ENCODE measurements at places on chromosomes 7 and 10. TPM values are rescaled to one million over a fixed set of nuclear protein-coding genes. Genes with fewer than 3 reads are reported as not detected.

DNA sequence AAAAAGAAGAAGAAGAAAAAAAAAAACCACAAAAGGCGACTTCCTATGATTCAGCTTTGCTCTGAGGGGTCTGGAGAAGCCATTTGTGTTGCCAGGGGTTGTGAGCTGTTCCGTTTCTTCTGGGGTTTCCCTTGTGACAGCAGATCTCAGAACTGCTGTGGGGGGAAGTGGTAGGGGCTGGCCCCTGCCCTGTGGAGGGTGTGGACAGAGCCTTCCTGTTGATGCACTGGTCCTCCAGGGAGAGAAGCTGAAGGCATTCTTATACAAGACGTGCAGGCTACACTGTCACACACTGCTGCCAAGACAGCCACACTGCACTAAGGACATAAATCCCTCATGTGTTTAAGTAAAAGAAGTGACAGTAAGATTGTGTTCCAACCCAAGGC is 17.3 kb upstream of the CSGALNACT2 start:
- H3K4me3 ChIP-seq: no peak overlapping the region
- no peak for DNase-seq
- H3K27ac ChIP-seq: no peak overlapping the region

DNA sequence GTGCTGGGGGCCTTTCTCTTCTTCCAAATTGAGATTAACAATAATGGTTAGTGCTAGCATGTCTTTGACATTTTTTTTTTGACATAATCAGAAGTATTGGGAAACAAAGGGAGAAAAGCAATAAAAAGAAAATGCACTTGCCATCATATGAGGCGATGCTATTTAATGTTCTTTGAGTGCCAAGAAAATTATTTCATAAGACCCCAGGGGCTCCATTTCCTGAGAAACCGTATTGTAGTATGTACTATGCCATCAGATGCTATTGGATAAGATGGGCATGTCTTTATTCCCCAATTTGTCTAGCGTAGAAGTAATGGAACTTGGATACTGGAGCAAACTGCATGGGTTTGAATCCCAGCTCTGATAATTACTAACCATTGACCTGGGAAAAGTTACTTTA is 408.9 kb downstream of the ADRA2A start:
- no peaks in the 10 kb centered on the region for H3K4me1 ChIP-seq
- no peak overlapping the region for H3K4me3 ChIP-seq
- H3K27me3 ChIP-seq: no peaks in the 10 kb centered on the region
- H3K27ac ChIP-seq: no peak overlapping the region
- no peaks in the 10 kb centered on the region for H3K36me3 ChIP-seq

ACBD7 gene
- not detected for total RNA-seq

DNA sequence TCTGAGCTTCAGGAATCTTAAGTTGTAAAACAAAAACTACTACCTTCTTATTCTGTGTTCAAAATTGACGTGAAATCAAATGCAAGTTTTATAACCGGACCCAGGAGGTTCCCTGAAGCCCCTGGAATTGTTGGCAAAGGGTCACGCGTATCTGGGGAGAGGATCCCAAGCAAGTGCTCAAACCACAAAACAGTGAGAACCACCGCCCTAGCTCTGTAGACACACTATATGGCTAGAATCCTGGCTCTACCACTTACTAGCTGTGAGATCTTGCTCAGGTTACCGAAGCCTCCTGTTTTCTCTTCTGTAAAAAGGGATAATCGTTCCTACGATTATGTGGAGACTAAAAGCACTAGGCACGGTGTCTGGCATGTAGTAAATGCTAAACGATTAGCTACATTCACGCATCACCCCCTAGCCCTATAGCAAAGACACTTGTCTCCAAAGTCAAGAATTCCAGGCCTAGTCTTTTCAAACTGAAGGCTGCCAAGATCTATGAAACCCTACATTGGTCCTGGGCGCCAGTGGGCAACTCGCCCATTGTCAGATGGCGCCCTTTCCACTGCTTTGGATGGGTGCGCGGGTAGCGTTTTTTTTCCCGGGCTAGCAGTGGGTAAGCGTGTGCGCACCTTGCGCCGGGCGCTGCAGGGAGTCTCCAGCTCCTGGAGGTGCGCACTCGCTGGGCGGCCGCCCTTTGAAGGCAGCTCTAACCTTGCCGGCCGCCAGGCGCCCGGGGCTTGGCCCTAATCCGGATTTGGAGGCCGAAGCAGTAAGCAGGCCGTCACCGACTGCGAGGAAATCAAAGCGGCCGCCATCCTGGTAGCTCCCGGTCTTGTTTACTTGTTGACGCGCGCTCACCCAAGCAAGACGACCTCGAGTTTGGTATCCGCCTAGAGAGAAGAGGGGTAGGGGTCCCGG is 11.6 kb upstream of the NKX2-3 start:
- H3K4me1 ChIP-seq: no peaks in the 10 kb centered on the region
- no peak overlapping the region for H3K4me3 ChIP-seq

DNA sequence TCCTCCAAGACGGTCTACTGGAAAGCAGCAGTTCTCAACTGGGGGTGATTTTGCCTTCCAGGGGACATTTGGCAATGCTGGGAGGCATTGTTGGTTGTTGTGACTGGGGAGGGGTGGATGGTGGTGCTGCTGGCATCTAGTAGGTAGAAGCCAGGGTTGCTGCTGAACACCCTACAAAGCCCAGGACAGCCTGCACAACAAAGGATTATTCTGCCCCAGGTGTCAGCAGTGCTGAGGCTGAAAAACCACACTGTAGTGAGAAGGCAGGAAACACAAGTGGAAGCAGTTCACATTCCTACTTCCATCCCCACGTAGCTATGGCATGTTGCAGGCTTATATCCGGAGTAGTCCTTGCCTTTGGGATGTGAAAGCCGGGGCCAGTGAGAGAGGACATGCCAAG is 86.9 kb downstream of the AOAH start:
- H3K4me1 ChIP-seq: no peaks in the 10 kb centered on the region
- no peak overlapping the region for H3K27ac ChIP-seq
- DNase-seq: no peak
- H3K27me3 ChIP-seq: no peaks in the 10 kb centered on the region

DNA sequence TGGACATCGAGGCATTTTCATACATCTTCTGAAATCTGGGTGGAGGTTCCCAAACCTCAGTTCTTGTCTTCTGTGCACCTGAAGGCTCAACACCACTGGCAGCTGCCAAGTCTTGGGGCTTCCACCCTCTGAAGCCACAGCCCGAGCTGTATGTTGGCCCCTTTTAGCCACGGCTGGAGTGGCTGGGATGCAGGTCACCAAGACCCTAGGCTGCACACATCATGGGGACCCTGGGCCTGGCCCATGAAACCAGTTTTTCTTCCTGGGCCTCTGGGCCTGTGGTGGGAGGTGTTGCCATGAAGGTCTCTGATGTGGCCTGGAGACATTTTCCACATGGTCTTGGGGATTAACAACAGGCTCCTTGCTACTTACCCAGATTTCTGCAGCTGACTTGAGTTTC is 62.1 kb downstream of the INPP5A start:
- H3K4me3 ChIP-seq: no peak overlapping the region
- H3K36me3 ChIP-seq: no peaks in the 10 kb centered on the region
- H3K4me1 ChIP-seq: no peaks in the 10 kb centered on the region
- H3K27ac ChIP-seq: no peak overlapping the region

ELAPOR2 gene
- 1.3 TPM for total RNA-seq

DNA sequence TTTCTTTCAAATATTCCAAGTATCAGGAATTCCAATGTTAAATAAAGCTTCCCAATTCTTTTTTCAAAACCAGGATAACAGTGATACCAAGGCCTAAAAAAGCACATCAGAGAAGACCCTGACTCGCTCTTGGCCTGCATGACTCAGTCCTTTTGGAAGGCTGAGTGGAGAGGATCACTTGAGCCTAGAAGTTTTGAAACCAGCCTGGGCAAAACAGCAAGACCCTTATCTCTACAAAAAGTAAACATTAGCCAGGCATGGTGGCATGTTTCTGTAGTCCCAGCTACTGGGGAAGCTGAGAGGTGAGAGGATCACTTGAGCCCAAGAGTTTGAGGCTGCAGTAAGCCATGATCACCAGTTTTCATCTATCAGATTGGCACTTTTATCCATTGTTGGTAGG is 18.7 kb downstream of the NFE2L3 start:
- H3K4me1 ChIP-seq: no peaks in the 10 kb centered on the region
- no peaks in the 10 kb centered on the region for H3K36me3 ChIP-seq
- H3K27ac ChIP-seq: no peak overlapping the region

KIF5B gene
- total RNA-seq: 19.7 TPM

Data from right lobe of liver (tissue), 6 donors.